CD4-positive, alpha-beta T cell treated with Interleukin-17A for 4 hours (primary cell): ENCODE measurements at places on chromosomes 5 and 9.

GRCh38 chr5:39526914-39527477 lies 102.2 kb upstream of the DAB2 start:
- no peak for DNase-seq

- no peak for DNase-seq
These were observed 12.2 kb downstream of the BHMT2 start for GRCh38 chr5:79081779-79082178.

GRCh38 chr9:117278471-117279035 lies 136.3 kb downstream of the ASTN2 start:
- DNase-seq = no peak

GRCh38 chr9:13513716-13514444 lies 234.4 kb upstream of the MPDZ start:
- DNase-seq = no peak

DNA sequence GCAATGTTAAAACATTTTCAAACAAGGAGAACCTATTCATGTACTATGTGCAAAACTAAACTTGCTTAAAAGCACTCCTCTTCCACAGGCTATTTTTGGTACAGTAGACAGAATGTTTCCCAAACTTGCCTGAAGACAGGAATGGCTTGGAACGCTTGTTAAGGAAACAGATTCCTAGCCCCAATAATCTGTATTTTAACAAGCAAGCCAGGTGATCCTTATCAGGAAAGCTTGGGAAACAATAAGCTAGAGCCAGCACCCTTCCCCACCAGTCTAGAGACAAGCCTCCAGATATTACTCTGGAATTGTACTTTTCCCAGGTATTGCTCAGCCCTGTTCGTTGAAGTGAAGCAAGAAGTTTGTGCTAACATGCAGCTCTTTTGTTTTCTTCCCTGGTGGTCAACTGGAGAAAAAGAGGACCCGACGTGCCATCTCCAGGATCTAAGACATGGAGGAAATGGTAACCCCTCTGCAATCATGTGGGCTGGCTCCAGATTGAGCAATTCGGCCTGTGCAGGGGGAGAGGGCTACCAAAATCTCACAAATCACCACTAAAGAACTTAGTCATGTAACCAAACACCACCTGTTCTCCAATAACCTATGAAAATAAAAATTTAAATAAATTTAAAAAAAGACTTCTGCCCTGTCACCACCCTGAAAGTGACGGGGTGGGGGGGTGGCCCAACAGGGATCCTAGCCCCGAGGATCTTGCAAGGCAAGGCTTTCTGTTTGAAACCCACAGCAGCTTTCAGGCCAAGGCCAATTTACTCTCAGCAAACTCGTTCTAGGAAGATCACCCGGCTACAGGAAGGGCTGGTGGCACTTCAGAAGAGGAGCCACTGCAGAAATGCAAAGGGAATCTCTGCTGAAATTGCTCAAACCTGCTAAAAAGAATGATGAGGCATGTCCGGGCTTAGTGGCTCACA lies 48.6 kb downstream of the SHB start:
- no peak for DNase-seq
